Stimulated activated CD4-positive, alpha-beta T cell treated with anti-CD3 and anti-CD28 coated beads, Interleukin-4, amount 100 ng/mL, for 48 hours (primary cell): ENCODE measurements at places on chromosomes 1 and 21.
A peak's percentile ranks its signal among the peaks of the same experiment; 100 is the strongest.

GRCh38 chr1:223731133-223731770, 18.9 kb downstream of the CAPN2 start:
- no peak for DNase-seq

DNA sequence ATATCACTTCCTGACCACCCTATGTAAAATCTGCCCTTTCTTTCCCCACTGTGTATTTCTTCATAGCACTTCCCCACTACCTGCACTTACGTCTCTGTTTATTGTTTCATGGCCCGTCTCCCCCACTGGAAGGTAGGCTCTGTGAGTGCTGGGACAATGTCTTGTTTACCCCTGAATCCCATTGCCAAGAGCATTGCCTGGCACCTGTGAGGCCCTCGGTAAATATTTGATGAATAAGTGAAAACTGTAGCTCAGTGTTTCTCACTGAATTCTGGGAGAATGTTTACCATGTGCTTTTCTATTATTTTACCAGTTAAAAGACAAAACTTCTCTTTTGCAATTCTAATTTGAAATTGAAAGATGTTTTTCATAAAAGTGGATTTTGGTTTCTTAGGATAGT, 11.8 kb downstream of the NFASC start:
- DNase-seq = no peak

GRCh38 chr1:210213335-210213734, 19.3 kb upstream of the SERTAD4 start:
- no peak for DNase-seq

DNA sequence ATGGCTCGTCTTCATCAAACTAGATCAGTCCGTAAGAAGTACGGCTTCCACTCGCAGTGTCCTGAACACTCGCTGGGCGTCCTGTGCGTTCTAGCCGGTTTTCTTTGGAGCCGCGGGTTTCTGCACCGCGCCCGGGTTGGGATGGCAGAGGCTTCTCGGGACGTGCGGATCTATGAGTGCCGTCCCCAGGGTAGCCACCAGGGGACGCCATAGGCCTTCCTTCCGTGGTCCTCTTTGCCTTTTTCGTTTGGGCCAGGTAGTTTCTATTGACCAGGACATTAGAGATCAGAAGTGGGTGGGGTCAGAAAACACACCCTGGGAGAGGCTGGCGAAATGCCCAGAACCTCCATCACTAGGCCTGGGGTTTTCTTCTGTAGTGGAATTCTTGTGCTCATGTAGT, 273.8 kb downstream of the FAM72C start:
- peak; percentile 33 for DNase-seq

DNA sequence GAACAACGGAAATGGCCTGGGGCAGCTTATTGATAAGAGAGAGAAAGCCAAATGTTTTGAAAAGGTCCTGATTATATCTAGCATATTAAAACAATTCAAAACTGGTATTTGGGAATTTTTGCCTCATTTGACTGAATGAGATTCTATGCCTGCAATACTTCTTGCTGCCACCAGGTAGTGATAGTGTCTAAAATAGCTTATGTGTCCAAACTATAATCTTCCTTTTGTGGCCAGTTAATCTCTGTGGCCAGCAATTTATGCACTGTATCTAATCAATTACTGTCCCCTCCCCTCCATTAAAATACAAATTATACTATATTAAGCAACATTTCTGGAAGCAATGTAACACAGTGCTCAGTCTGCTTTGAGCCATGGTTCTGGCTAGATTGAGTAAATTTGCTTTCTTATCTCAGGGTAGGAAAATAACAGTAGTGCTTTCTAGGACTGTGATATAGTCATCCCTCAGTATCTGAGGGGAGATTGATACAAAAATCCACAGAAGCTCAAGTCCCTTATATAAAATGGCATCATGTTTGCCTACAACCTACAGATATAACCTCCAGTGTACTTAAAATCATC, 91.8 kb downstream of the FOXD2 start:
- DNase-seq = no peak

GRCh38 chr1:18937539-18937938, 18.9 kb downstream of the IFFO2 start:
- DNase-seq = no peak

DNA sequence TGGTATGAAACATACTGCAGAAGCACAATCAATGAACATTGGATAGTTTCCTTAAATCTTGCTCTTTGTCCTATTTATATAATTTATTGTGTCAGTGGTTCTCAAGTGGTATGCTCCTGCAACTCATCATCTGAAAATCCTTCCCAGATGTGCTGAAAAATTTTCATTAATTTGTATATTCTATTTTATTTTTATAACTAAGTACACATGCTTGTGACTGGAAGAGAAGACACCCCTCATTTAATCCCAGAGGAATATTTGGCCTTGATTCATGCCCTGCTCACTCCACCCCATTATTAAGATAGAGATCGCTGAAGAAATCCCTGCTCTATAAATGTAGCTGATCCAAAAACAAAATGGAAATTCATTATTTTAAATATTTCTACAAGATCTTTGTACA, 870.5 kb upstream of the CXADR start:
- DNase-seq = no peak

GRCh38 chr1:109530457-109531087, 9.1 kb upstream of the GPR61 start:
- DNase-seq = no peak

- DNase-seq = no peak
Measured at GRCh38 chr1:26089125-26089524, 21.7 kb upstream of the TRIM63 start.

DNA sequence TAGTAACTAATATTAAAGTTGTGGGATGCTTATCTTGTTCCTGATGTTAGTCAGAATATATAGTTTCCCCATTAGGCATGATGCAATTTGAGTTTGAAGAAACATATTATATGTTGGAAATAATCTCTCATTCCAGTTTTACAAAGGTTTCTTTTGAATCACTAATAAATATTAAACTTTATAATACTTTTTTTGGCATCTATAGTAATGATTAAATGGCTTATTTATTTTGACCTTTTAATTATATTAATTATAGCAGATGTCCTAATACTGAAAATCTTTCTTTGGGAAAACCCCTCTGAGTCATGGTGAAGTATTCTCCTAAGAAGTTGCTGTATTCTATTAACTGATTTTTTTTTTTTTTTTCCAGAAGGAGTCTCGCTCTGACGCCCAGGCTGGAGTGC, 28.5 kb upstream of the PTGS2 start:
- no peak for DNase-seq

DNA sequence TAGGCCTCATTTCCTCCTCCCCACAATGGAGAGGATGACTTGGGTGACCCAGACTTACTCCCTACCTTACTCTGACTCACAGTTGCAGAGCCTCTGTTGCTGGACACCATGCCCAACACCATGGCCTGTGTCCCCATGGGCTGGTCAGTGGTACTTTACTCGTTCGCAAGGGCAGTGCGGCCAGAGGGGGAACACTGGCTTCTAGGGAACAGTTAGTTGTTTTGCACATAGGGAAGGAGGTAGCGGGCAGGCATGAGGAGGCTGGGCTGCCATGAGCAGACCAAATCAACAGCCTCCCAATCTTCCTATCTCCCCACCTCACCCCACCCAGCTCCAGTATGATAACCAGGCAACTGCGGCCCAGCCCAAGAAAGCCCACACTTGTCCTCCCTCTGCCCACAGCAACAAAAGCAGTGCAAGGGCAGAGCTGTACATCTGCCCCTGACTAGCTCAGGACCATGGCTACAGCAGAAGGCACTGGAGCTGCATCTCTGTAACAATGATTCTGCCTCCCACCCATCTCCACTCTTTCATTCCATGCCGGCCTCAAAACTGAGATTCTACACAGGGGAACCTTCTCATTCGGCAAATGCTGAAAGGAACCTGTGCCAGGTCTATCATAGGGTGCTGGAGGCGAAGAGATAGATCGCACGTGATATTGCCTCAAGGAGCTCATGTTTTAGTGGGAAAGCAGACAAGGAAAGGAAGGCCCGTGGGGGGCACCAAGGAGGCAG, 18.6 kb downstream of the TAL1 start:
- DNase-seq = no peak

DNA sequence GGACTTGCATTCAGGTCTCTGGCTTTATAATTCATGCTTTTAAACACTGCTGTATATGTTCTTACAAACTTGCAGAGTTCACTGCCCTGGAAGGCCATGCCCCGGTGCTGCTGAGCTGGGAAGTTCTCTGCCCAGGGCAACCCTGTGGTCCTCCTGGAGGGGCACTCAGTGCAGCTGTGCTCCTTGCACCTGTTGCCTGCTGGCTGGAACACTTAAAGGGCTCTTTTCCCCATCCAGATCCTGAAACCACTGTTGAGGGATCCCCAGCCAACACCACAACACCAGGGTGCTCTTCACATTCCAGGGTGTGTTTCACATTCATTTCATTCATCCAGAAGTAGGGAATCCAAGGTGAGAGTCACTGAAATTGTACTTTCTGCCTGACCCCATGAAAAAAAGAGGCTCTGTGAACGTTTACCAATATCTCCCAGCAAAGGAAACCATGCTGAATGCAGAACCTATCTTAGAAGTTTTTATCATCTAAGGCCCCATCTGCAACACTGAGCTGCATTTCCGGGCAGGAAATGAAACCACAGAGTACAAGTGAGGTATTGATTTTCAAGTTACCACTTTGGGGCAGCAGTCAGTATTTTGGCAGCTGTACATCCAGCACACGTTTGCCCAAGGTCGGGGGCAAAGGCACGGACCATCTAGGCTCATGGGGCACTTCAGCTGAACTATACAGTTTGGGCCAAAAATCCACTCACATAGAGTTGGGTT, 16.4 kb upstream of the KIAA0040 start:
- no peak for DNase-seq

DNA sequence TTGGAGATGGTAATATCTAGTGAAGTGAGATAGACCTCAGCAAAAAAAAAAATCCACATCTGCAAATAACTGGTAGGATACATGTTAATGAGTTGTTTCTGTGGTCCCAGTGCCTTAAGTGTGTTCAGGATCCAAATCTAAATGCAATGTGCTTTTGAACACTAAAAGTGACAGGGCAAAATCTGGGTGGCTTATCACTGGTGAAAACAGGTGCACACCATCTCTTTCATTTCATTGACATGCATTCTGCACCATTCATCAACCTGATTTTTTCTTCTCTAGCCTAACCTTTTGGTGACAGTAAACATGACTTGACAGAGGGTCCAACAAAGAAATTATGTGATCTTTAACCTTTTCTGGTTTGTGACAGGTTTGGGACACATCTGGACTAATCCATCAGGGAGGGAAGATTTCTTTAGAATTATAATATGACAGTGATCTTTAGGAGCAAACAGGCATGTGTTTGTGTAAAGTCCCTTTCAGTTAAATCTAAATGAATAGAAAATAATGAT, 201.6 kb upstream of the NEGR1 start:
- no peak for DNase-seq

DNA sequence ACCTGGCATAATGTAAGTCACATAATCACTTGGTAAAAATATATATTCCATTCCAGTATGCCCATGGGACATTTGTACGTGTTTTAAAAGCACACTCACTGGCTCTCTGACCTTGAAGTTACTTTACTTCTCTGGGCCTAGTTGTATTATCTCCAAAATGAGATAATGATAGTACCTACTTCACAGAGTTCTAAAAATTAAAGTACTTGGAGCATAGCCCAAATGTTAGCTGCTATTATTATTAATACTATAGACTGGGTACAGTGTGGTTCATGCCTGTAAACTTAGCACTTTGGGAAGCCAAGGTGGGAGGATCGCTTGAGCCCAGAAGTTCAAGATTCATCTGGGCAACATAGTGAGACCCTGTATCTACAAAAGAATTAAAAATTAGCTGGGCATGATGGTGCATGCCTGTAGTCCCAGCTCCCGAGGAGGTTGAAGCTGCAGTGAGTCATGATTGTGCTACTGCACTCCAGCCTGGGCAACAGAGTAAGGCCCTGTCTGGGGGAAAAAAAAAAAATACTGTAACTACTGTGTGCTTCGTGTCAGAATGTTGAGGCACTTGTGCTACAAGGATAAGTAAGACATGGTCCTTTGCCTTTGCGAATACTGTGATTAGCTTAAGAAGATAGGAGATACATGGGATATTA, 45.7 kb downstream of the TDRD5 start:
- no peak for DNase-seq

GRCh38 chr1:116394270-116394669, 21.2 kb downstream of the ATP1A1 start:
- DNase-seq = no peak

DNA sequence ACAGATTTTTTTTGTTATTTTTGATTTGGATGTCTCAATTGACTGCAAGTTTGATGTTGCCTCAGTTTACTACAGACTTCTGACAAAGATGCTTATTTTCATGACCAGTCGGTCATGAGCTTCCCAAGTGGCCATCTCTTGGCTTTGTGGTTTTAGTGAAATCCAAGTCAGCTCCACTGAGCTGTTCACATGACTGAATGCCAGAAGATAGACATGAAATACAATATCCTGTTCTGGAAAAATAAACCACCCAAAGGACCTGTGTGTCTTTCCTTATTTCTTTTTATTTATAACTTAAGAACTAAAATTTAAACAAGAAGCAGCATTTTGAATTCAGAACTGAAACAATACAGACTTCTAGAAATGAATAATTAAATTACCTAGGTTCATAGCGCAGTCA, 89.3 kb downstream of the HMCN1 start:
- DNase-seq = no peak

DNA sequence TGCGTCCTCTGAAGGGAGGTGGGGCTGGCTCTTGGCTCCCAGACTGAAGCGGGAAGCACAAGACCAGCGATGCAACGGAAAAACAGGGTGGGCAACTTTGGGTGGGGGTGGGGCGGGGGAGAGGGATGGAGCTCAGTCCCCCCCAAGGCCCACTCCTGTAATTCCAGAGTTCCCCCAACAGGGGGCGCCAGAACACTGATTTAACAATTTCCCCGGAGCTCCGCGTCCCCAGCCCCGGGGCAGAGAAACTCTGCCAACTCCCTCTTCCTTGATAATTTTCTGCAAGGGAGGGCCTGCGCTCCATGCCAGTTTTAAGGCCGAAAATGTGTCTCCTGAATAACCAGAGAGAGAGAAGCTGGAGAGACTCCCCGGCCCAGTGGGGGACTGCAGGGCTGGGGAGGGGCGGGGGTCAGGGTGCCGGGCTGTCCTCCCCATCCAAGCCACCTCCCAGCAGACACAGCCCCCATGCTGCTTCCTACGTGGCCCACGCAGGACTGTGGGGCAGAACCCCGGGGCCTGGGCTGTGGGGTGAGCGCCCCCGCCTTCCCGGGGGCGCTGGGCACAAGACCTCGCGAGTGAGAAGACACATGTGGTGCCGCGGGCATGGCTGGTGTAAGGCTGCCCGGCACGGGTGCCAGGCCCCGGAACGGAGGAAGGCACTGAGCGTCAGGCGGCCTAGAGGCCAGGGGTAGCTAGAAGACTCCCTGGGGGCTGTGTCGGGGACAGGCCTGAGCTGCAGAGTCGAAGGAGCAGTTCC, 51.4 kb downstream of the KIF21B start:
- peak; percentile 46 for DNase-seq

DNA sequence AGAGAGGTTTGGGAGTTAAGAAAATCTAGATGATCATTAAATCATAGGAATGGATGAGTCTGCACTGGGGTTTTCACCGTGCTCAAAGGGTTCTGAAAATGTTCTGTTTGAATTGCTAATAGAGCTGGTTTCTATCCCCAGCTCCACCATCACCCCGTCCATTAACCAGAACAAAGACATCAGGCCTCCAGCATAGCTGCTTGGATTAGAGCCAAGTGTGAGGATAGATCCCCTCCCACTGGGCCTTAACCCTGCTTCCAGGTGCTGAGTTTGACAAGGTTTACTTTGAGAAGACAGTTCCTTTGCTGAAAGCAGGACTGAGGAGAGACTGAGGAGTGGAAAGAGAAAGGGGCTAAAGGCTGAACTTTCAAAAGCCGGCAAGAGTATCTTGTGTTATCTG, 48.3 kb downstream of the MPZL1 start:
- no peak for DNase-seq

GRCh38 chr1:238927899-238928298, 458.5 kb upstream of the CHRM3 start:
- no peak for DNase-seq
